Hematopoietic multipotent progenitor cell treated with erythropoietin and hydrocortisone succinate and interleukin-3 and kit ligand, for 8 days (in vitro differentiated cells): ENCODE measurements at places on chromosomes 5 and 9.

DNA sequence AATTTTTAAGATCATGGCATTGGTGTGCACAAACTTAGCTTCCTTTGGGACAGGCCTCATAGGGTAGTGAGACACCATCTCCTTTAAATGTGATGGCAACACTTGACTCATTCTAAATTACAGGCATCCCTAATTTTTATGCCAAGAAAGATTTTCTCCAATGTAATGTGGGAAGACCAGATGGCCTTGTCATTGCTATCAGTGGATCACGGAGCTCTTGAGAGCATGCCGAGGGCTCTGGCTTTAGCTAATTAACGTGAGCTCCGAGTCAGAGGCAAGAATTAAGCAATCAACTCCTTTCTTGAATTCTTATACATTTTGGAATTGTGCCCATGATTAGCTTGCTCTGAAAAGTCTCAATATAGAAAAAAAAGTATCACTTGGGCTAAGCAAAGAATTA lies 215.8 kb downstream of the LRRC70 start:
- DNase-seq = no peak

DNA sequence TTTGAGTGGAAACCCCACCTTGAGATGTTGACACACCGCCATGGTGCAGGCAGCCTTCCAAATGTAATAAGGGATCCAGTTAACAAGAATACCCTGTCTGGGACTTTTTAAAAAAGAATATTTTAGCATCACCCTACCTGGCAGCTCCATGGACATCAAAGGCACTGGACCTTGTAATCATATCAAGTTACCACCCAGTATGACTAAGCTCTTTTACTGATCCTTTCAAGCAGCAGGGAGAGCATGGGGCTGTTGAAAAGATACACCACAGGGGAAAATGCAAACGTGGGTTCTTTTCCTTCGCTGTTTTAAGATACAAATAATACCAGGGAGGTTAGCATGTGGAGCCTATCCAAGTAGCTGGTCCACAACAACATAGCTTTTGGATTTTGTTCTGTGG lies 211.2 kb downstream of the SAXO1 start:
- DNase-seq = no peak

- no peak for DNase-seq
Measured at GRCh38 chr9:132370592-132370991, 15.8 kb upstream of the SETX start.

GRCh38 chr9:5446451-5447236 lies 3.7 kb upstream of the CD274 start:
- DNase-seq = no peak

GRCh38 chr5:40575921-40576320 lies 103.8 kb upstream of the PTGER4 start:
- no peak for DNase-seq

DNA sequence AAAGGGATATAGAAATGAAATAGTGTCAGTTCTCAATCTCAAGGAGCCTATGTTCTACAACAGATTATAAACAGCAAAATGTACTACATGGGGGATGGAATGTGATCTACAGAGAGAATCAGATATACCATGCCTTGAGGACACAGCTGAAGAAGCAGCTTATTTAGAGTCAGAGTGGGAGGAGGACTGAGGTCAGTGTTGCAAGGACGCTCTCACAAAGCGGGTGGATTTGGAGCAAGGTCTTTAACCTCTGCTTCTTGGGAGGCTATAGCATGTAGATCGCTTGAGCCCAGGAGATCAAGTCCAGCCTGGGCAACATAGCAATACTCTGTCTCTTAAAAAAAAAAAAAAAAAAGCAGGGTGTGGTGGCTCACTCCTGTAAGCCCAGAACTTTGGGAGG lies 32.8 kb upstream of the PLIN2 start:
- peak; percentile 49 for DNase-seq

DNA sequence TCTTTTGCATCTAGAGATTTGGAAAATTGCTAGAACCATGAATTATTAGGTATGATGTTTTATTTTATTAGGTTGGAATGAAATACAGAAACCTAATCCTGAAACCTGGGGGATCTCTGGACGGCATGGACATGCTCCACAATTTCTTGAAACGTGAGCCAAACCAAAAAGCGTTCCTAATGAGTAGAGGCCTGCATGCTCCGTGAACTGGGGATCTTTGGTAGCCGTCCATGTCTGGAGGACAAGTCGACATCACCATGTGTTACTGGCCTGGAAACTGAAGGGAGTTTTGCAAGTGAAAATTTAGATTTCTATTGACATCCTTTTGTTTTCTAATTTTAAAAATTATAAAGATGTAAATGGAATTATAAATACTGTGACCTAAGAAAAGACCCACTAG lies 100.7 kb downstream of the NLN start:
- no peak for DNase-seq

DNA sequence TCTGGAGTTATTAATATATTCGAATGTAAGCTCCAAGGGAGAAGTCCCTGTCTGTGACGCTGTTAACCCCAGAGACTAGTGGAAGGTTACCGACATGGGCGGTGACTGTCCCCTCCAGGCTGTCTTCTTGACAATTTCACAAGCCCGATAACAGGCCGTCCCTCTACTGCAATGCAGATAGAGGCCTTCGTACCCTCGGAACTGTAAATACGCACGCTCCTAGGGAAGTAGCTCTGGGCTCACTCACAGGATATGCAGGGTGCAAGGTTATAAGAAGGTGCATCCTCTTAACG lies 680 bp upstream of the RFK start:
- peak; percentile 95 for DNase-seq

DNA sequence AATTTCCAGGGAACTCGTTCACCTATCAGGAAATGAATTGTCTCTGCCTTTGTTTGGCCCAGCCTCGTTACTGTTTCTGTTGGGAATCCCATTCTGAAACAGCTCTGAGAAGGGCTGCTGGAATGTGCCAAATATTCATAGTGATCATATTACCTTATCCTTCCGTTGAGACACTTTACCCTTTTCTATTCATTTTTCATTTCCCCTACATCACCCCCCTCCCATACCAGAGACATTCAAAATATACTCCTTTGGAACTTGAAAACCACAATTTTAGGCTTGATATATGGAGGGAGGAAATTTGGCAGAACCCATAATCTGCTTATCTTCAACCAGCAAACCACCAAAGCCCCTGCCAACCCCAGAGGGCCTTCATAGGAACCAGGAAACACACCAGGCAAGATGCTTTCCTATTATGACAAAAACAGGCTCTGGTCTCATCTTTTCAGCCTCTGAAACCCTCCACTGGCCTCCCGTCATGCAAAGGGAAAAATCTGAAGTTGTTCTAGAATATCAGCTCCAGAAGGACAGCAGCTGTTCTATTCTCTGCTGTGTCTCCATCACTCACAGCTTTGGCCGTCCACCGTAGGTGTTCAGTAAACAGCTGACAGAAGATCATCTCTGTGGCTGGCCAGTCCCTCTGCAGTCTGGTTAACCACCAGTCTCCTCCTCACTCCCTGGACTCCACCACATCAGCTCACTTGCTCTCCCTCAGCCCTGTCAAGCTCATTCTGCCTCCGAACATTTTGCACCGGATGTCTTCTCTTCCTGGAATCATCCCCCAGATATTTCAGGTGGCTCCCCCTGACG lies 217.2 kb upstream of the WWC1 start:
- peak; percentile 2 for DNase-seq

GRCh38 chr5:180170106-180170809 lies 38.8 kb downstream of the RASGEF1C start:
- DNase-seq = no peak

DNA sequence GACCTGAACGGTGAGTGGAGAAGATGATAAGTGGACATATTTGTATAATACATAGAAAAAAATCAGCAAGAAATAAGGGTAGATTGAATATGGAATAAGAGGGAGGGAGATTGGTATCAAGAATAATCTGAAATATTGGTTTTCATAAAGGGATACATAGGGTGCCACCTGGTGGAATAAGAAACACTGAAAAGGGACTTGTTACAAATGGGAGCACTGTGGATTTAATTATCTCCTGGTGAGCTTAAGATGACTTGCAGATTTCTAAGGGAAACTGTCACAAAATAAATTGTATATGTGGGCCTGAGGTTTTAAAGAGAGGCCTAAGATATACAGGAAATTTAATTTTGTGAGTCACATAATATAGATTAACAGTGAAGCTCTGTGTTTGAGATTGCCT lies 1403.5 kb upstream of the CDH18 start:
- DNase-seq = no peak

DNA sequence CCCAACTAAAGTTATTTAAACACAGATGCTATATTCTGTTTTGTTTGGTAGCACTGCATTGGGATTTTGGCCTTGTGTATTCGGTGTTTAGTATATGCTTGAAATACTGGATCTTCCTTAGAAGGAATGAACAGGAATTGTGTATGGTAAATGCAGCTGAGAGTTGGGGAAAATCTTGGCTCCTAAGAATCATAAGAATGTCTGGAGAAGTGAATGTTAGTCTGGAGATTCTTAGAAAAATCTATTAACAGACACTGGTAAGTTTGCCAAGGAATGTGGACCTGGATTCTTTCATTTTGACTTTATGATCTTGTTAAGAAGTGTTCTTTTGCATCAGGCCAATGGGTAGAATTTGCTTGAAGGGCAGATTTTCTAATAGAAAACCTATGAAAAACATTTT lies 38.9 kb downstream of the SNX30 start:
- DNase-seq = no peak

GRCh38 chr5:31688515-31689092 lies 49.7 kb downstream of the PDZD2 start:
- no peak for DNase-seq

DNA sequence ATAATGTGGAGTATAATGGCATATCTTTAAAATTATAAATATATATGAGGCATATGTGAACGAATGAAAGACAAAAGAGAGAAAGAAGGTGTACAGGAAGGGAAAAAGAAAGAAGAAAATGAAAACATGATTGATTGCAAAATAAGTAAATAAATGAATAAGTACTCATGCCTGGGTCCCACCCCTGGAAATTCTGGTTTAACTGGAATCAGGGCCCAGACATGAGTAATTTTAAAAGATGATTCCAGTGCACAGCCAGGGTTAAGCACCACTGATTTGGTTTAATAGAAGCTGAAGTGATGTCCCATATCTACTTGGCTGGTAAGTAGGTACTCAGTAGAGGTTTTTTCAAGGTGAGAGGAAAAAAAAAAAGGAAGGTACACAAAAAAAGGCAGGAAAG lies 34.0 kb upstream of the HOMER1 start:
- DNase-seq = no peak

GRCh38 chr5:178797101-178797521 lies 62.6 kb upstream of the ZNF354B start:
- no peak for DNase-seq

GRCh38 chr5:147773139-147773538 lies 9.4 kb downstream of the JAKMIP2 start:
- no peak for DNase-seq

GRCh38 chr5:179413086-179413690 lies 67.9 kb upstream of the ADAMTS2 start:
- no peak for DNase-seq

DNA sequence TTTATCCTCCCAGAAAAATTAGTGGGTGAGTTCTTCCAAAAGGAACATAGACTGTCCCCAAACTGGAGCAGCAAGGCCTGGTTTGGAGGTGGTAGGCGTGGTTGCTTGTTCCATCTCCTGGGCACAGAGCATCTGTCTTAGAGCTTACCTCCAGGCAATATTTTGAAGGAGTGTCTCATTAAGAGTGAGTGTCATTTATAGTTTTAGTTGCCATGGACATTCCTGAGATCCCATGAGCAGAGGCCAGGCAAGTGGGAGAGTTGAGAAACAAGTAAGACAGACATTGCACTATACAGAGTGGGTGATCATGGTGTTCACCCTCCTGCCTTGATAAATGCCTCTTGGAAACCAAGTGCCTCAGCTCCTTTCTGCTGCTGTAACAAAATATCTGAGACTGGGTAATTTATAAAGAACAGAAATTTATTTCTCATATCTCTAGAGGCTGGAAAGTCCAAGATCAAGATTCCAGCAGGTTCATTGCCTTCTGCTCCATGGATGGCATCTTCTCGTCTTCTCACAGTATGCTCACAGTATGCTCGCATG lies 68.5 kb downstream of the KIAA1958 start:
- DNase-seq = no peak

DNA sequence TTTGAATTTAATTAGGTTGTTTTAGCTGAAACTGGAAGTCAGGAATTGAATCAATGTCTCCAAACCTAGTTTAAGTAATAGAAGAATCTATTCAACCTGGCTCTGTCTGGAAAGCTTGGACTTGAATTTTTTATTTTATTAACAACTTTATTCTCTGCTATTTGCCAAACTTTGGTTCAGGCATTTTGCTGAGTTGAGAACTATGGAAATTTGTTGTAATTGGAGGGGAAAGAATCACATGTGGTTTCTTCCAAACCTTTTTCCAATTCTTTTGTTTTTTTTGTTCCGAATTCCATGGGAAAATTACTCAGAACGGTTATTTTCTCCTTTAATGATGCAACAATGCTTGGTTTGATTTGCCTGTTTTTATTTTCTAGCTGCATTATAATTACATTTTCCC lies 98.2 kb upstream of the RPS23 start:
- DNase-seq = no peak

GRCh38 chr9:78286125-78286524 lies 10.8 kb upstream of the PSAT1 start:
- DNase-seq = no peak

- no peak for DNase-seq
Measured at GRCh38 chr9:106419829-106420228, 443.1 kb upstream of the ZNF462 start.

DNA sequence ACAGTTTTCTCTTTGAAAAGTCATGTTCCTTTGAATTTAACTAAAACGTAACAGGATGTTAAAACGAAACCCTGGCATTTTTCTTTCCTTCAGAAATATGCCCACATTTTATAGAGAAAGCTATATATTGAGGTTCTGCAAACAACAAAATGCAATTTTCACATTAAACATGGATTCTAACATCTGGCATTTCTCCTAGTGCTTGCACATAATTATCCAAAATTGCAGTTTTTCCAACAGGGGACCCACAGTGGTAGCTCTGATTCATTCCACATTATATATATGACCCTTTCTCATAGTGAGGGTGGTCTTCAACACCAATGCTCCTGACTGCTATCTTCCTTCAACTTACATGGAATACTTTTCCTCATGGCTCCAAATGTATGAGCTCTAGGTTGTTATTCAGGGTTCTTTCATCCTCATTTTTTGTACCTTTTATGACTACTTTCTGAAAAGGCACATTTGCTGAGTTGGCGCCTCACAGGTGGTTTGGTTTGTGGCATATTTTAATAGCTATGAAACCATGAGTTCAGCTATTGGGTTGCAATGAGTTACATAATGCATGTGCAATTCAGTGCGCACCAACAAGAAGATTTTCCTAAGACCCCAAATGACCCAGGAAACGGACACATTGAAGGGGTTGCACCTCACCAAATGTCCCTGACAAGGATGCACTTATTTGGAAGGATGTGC lies 551.7 kb downstream of the RAB3C start:
- DNase-seq = no peak

- DNase-seq = no peak
Measured at GRCh38 chr5:142571371-142571770, 114.5 kb downstream of the FGF1 start.
